Right renal cortex interstitium (tissue), 3 donors: ENCODE measurements at places on chromosomes 6 and 20.

DNA sequence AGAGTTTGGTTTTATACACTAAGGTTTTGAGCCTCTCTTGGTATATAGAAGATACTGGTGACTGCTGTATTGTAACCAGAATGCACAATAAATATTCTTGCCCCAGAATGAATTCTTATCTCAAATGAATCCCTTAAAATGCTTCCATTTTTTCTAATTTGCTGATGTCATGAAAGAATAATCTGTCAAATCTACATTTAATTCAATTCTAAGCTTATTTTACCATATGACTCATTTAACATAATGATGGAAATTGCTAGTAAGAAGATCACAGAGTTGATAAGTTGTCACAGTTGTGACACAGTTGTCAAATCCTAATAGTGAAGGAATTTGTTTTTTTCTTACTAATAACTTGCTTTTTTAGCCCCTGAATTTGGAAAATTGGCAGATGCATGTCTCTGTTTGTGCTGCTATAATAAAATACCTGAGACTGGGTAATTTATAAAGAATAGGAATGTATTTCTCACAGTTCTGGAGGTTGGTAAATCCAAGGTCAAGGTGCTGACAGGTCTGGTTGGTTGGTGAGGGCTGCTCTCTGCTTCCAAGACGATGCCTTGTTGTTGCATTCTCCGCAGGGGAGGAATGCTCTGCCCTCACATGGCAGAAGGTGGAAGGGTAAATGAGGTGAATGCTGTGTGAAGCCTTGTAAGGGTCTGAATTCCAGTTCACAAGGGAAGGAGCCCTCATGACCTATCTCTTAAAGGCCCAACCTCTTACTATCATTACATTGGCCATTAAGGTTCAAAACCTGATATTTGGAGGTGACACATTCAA lies 4.7 kb downstream of the ECT2L start:
- DNase-seq: no peak

- DNase-seq: no peak
These were observed 1.9 kb downstream of the TRIM26 start for GRCh38 chr6:30211306-30211705.

GRCh38 chr6:89467437-89467836 lies 34.5 kb downstream of the ANKRD6 start:
- DNase-seq: no peak

GRCh38 chr6:106146852-106147351 lies 60.8 kb downstream of the PRDM1 start:
- DNase-seq: no peak

- no peak for DNase-seq
These were observed 59.4 kb downstream of the PYGB start for GRCh38 chr20:25306991-25307903.

DNA sequence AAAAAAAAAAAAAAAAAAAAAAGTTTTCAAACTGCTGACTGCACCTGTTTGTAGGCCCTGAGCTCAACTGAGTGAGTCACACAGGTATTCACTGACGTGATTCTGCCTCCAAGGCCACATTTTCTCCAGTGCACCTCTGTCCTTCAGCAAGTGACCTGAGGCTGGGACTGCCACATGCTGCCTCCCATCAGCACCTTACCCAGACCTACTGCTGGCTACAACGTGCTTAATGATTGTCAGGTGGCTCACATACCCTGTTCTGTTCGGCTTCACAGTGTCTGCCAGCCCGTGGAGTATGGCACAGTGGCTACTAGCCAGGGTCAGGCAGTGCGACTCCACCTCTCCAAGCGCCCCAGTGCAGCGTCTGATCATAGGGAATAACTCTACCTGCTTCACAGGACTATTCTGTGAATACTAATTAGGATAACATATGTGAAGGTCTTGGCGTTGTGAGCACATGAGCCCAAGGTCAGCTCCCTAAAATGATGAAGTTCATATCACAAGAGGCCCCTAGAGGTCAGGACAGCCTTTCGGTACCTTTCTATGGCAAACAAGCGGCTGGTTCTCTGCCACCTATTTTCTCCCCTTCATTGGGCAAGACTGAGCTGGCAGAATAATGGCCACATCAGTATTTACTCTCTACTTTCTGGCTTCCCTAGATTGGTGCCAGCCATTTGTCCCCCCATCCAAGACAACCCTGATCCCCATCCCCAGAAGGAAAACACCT lies 28.1 kb downstream of the RIPOR3 start:
- DNase-seq: no peak

- DNase-seq: no peak
These were observed 84.7 kb downstream of the HDGFL1 start for GRCh38 chr6:22653980-22654610.

- DNase-seq: no peak
These were observed 67.7 kb downstream of the GFRA4 start for GRCh38 chr20:3595541-3595940.

GRCh38 chr6:112877134-112878100 lies 530.3 kb downstream of the RFPL4B start:
- peak; percentile 32 for DNase-seq

DNA sequence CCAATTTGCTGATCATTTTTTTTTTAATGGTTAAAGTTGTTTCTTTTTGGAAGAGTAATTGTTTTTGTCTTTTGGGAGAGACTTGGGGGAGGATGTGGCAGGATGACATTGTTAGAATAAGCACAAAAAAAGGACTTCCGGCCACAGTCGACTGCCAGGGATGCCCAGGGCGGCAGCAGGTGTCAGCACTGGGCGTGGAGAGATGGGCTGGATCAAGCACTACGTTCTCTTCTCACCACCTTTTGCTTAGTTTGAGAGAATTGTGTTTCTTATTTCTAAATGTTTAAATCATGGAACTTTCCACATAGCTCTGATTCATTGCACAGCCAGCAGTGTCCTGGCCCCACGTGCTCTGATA lies 104.6 kb upstream of the FRMD1 start:
- DNase-seq: no peak

GRCh38 chr20:43955062-43955749 lies 40.6 kb downstream of the TOX2 start:
- DNase-seq: no peak

DNA sequence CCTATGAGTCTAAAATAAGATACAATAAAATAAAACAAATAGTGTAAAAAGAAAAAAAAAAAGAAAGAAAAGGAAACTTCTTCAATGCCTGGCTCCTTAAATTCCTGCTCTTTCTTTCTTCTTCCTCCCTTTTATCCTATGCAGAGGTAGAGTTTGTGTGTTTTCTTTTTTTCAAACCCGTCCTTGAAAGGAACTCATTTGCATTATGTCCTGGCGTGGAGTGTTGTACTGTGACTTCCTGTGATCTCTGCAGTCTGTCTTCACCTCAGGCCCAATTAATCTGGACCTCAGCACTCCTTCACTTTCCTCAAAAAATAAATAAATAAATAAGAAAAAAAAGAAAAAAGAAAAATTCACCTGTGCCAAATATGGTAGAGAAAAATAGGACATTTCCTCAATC lies 541.9 kb upstream of the SPTLC3 start:
- DNase-seq: no peak

DNA sequence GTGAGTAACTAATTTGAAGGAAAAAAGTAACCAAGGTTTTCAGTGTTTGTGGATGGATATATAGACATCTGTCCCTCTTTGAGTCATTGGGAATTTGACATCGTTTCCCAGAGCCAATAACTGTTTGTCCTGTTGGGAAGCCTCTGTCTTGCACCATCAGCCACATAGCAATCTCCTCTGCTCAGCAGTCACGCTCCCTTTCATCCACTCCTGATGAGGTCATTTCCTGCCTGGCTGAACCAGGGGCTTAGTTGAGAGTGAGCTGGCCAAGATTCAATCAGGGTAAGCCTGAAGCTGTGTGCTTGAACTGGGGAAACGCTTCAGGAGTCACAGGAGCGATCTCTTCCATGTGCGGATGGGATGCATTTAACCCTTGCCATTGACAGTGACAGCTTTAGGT lies 121.5 kb upstream of the FOXQ1 start:
- peak; percentile 68 for DNase-seq

- no peak for DNase-seq
These were observed 23.6 kb upstream of the NR2E1 start for GRCh38 chr6:108142240-108142639.

DNA sequence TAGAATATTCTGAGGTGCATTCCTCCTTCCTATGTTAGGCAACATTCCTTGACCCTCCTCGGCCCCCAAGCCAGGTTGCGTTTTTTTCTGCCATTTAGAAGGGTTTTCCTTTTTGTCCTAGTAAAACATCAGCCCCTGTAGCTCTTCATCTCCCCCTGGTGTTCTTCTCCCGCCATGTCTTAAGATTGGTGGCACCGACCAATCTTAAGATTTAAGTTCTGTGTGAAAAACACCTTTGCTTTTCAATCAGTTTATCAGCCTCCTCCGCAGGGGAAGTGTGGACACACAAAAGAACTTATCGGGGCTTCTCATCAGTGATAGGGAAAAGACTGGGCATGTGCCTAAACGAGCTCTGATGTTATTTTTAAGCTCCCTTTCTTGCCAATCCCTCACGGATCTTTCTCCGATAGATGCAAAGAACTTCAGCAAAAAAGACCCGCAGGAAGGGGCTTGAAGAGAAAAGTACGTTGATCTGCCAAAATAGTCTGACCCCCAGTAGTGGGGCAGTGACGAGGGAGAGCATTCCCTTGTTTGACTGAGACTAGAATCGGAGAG lies 719 bp upstream of the EDN1 start:
- peak; percentile 25 for DNase-seq

- DNase-seq: no peak
These were observed 41.8 kb upstream of the GABRR1 start for GRCh38 chr6:89258912-89259311.

DNA sequence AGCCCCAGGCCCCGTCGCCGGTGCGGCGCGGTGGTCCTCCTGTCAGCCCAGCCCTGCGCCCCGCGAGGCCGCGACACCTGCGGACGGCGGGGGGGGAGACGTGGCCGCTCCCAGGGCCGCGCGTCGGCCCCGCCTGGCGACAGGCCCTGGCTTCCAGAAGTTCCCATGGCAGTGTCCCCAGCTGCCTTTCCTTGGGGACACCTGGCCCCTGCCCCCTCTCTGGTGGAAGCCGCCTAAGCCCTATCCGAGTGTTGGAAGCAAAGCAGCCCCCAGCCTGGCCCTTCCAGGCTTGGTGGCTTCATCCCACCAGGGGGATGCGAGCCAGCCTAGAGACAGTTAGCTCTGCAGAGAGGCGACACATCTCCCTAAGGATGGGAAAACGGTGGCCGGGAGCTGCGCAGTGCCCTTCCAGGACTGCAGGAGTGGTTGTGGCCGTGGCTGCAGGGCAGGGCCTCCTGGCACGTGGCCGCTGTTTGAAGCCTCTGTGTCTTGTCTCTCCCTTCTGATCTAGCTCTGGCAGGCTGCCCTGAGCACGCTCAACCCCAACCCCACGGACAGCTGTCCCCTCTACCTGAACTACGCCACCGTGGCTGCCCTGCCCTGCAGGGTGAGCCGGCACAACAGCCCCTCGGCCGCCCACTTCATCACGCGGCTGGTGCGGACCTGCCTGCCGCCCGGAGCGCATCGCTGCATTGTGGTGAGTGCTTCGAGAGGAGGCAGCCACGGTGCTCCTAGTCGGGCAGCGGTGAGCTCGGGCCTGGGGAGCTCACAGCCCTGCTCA lies 816 bp downstream of the NPEPL1 start:
- no peak for DNase-seq

DNA sequence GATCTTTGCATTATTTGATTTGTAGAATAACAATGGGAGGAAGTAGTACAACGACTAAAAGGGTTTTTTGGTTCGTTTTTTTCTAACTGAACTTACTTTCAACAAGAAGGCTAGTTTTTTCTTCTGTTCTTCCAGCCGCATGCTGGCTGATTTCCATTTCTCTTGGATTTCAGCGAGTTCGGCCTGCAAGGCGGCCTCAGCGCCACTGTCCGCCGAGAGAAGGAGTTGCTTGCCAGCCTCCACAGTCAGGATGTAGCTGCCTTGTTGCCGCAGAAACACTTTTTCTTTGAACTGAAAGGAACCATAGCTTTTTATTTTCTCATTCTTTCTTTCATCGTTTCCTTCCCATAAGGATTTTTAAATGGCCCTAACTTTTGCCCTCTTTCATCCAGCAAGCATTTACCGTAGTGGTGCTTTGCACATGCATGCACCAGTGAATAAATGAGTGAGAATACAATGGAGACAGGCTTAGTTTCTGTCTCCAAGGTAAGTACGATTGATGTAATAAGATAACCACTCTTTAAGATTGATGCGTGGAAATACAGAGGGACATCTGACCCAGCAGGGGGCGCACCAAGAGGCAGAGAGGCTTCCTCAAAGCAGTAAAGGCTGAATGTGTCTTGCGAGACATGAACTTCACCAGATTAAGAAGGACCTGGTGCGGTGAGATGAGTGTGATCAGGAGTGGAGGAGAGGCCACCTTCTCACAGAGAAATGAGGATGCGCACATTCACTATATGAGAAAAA lies 398.8 kb downstream of the ESR1 start:
- no peak for DNase-seq

DNA sequence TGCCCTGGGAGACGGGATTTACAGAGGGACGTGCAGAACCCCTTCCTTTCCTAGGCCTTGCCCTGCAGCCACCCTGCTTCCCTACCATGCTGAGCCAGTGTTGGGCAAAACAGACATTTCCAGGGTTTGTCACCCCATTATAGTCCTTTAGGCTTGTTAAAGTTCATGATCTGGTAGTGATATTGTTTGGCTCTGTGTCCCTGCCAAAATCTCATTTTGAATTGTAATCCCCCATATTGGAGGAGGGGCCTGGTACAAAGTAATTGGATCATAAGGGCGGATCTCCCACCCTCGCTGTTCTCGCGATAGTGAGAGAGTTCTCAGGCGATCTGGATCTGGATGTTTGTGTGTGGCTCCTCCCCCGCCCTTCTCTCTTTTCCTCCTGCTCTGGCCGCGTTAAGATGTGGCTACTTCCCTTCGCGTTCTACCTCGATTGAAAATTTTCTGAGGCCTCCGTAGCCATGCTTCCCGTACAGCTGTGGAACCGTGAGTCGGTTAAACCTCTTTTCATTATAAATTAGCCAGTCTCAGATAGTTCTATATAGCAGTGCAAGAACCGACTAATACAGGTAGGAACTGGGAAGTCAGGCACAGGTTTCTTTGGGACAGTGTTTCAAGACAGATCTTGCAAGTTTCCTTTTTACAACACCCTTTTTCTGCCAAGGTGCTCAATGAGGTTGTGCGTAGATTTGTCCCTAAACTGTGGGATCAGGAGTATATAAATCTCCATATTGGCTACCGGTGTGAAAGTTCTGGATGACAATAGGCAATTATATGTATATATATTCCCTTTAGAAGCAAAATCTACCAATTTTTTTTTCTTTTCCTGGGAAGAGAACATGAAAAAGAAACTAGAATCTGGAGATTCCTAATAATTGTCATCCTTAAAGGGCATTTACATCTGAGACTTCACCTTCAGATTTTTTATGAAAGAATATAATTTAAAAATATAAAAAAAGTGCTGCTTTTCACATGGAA lies 152.1 kb downstream of the SAMD5 start:
- no peak for DNase-seq

DNA sequence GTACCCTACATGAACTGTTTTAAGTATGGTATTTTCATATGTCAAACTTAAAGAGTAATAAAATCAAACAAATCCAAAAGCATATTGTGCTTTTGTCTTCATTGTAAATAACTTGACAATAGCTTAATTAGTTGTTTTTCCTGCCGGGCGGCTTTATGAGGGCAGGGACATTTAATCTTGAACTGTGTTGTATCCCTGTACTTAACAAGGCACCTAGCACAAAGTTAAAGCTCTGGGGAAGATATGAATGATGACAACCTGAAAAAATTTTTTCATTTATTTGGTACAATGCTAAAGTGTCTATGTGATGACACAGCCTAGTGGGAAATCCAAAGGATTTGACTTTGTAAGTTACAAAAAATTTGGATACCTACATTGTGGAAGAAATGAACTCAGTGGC lies 502 bp upstream of the HACE1 start:
- no peak for DNase-seq

GRCh38 chr6:56076033-56076432 lies 171.3 kb downstream of the COL21A1 start:
- no peak for DNase-seq

- no peak for DNase-seq
These were observed 7.8 kb downstream of the SGK1 start for GRCh38 chr6:134309983-134310605.
